ENCODE measurements at places on chromosomes 1 and 21.

DNA sequence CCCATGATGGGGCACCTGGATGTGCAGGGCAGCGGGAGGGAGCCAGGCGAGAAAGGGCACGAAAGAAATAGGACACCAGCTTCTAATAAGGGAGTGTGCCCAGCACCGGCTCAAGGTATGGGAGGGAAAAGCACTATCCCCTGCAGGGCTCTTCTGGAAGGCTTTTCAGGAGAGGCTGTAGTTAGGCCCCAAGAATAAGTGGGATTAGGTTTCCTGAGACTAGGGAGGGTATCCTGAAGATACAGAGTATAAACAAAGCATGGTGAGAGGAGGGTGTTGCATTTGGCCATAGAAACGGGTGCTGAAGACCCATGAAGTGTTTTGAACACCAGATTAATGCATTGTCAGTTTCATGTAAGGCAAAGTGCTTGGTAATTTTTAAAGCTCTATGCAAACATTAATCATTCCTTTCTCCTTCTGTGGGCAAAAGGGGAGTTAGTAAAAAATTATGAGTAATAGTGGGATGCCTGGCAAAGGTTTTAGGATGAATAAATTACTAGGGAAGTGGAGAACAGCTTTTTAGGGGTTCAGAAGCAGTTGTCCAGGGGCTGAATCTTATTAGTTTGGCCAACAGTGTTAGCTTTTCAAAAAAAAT is 74.0 kb downstream of the SYT6 start:
- DNase-seq = no peak

GRCh38 chr1:44717156-44717555 is 13.8 kb downstream of the RNU5D-1 start:
- no peak for DNase-seq

GRCh38 chr1:245986404-245987218 is 520.5 kb downstream of the SMYD3 start:
- no peak for DNase-seq

GRCh38 chr1:51697166-51697565 is 80.3 kb downstream of the OSBPL9 start:
- DNase-seq = no peak

DNA sequence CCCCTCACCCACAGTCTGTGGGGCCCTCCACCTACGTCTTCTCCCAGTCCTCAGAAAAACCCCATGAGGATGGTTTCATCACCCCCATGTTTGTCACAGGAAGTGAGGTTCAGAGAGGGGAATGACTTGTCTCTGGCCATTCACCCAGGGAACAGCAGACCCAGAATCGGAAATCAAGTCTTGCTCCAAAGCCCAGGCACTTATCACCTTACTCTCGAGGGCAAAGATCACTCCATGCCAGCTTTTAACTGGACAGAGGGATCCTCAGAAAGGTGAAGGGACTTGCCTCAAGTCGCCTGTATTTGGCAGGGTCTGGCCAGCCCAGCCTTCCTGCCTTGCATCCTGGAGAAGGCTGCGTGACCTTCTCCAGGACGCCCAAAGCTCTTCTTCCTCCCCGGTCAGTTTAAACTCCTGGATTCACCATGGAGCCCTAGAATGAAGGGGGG is 57.9 kb upstream of the SSBP3 start:
- no peak for DNase-seq

GRCh38 chr1:220157738-220158137 is 63.8 kb downstream of the IARS2 start:
- no peak for DNase-seq

DNA sequence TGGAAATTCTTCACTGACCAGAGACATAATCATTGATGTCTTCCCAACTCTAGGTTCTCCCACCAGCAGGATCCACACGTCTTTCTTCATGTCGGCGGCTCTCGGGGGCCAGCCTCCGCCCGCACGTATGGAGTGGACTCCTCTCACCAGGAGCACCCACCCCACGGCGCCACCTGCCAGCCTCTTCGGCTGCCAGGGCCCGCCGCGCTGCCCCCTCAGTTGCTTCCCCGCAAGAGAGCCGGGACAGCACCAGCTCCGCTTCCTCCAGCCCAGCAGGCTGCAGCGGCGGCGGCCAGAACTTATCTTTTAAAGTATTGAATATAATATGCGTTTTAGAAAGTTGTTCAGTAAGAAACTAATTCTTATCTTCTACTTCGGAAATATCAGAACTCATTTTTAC is 273.5 kb downstream of the LIPI start:
- DNase-seq = no peak

GRCh38 chr1:94936861-94937620 is 10.1 kb upstream of the CNN3 start:
- no peak for DNase-seq

GRCh38 chr1:172002725-172003345 is 161.5 kb downstream of the DNM3 start:
- DNase-seq = no peak

DNA sequence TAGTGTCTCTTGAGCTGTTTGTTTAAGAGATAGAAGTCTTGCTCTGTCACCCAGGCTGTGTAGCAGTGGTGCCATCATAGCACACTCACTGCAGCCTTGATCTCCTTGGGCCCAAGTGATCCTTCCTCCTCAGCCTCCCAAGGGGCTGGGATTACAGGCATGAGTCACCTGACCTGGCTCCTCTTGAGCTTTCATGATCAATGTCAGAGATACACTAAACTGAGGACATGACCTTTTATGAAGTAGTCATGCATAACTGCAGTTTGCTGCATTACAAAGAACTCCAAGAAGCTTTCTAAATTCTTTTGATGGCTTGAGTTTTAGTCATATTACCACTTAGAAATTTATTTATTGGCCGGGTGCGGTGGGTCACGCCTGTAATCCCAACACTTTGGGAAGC is 77.7 kb downstream of the CC2D1B start:
- no peak for DNase-seq

GRCh38 chr1:205933671-205934618 is 9.3 kb downstream of the SLC26A9 start:
- no peak for DNase-seq

DNA sequence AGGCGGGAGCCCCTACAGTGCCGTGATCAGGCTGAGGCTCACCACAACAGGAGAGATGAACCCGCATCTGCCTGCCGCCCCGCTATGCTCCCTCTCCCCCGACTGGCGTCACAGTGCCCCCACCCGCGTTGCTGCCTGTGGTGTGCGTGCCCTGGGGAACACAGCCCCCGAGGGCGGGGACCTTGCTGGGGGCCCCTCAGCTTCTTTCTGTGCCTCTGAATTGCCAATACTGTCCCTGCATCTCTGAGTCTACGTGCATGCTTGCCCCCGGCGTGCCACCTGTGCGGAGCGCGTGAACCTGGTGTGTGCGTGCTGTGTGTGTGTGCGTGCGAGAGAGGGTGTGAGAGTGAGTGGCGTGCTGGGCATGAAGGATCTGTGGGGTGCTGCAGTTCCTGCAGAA is 10.3 kb downstream of the PARS2 start:
- DNase-seq = no peak

DNA sequence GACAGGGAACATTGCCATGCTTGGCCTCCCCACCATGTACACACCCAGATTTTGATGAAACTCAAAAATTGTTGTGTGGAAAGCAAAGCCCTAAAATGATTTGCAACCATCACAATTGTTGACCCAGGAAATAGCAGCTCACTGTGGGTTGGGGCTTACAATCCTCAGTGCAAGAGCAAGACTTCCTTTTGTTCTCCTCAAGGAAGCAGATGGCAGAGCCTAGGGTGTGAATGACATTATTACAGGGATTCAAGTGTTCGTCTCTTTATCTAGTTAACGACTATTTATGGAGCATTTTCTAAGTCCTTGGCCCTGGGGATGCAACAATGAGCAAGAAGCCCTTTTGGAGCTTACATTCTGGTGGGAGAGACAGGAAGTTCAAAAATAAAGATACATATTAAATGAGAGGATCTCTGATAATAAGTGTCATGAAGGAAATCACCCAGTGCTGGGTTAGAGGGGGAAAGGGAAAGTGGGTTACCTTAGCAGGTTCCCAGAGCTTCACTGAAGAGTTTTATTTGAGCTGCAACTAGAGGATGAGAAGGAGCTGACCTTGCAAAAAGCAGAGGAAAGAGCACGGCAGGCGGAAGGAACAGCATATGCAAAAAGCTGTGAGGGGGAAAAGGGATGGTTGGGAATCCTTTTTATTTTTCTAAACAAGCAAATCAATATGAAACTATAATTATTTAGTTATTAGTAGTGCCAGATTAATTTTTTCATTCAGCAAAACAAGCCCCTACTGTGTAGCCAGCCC is 38.5 kb upstream of the ID3 start:
- DNase-seq = no peak

- DNase-seq = no peak
These were observed 137.2 kb downstream of the DHRS3 start for GRCh38 chr1:12480748-12481362.

- no peak for DNase-seq
These were observed 69.4 kb upstream of the ACTRT2 start for GRCh38 chr1:2951856-2952255.

GRCh38 chr21:33266789-33267135 is 595 bp downstream of the IL10RB start:
- no peak for DNase-seq

DNA sequence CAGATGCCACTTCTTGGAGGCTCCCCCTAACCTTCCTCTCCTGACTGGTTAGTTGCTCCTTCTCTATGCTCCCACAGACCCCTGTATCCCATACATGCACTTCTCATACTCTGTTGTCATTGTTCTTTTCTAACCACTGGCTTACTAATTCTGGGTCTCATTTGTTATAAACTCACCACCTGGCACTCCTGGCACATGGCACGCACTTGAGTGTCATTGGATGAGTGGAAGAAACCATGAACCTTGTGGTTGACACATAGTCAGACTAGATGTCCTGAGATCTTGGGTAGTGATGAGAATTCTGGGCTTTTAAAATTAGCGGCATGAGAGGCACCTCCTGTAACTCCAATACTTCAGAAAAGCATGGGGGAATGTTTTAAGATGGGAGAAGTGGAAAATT is 49.3 kb downstream of the TRIM62 start:
- DNase-seq = no peak

DNA sequence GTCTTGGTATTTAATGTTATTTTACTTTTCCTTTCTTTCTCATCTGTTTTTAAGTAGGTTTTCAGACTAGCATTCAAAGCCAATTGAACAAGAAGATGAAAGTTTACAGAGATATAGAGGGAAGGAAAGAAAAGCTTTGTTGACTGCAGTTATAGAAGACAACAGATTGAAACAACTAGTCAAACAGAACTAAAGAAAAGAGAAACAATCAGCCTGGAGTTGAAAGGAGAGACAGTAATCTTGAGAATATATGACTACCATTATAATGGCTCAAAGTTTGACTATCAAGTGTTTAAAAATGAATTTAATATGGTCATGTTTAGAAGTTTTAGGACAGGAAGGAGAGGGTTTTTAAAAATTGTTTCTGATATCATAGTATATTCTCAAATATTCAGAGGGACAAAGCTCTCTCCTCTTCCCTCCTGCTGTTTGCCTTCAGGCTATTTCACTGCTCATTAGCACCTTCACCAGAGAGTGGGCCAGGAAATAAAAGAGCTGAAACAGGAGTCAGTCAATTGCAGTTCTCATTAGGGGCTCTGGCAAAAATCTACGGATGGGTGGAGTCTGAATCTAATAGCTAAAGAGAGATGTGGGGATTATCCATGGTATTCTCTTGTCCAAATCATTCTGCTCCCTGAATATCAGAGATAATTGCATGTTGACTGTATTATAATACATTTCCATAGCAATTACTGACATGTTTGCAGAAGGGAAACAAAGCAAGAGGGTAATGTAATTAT is 577.8 kb downstream of the BRINP3 start:
- DNase-seq = no peak

DNA sequence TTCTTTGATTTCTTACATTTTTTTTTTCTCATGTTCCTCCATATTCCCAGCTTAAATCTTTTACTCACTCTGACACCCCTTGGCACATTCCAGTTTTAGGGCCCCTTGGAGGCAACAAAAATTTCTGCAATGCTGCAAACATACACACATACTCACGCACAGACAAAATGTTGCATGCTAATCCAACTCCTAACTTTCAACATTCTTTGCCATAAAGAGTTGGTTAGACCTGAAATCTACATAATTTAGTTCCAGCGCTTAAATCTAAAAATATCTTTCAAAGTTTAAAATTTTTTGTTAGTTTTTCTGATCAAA is 103.9 kb downstream of the PTPN14 start:
- DNase-seq = no peak

DNA sequence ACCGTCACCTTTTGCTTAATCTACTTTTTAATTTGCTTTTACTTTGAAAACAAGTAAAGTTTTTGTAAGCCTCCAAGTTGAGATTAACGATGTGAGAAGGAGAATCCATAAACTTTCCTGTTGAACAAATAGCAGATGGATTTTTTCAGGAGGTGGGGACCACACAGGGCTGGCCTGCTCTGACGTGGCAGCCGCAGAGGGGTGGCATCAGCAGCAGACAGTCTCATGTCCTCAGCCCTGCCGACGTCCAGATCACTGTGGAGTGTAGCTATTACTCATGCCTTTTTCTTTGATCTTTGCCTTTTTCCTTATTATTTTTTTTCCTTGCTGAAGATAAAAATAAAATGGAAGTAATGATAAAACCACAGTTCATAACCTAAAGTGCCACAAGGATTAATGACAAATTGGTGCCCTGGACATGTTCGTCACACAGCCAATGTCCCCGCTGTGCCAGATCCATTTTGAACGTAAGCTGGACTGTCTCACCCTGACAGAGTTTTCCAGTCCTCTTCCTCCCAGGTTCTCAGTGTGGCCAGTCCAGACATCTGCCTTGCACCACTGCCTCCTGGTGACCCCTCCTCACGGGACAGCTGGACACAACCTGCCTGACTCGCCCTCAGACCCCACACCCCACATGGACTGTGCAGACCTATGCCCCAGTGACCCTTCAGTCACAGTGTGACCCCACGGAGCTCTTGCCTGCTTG is 15.4 kb upstream of the ZBTB21 start:
- DNase-seq = no peak

DNA sequence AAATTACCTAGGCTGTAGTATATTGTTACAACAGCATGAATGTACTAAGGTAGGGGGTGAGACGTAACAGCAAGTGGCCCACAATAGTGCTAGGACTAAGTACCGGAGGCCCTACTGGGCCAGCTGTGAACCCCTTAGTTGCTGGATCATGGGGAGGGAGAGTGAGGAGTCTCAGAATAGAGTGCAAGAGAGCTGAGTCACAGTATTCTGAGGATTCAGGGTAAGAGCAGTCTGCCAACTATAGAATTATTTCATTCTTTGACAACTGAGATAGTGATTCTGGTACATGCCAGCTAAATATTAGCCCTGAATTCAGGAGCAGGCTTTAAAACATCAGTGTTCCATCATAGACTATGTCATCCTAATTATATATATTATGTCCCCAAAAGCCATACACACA is 218.7 kb downstream of the TM2D1 start:
- DNase-seq = no peak

GRCh38 chr1:65308781-65309303 is 501 bp upstream of the DNAJC6 start:
- no peak for DNase-seq

GRCh38 chr1:47529520-47530098 is 91.8 kb downstream of the FOXD2 start:
- DNase-seq = no peak

Measured in stimulated activated CD8-positive, alpha-beta memory T cell treated with anti-CD3 and anti-CD28 coated beads, Interleukin-15, amount 100 ng/mL, for 1 hour (primary cell).